RPMI7951 (cell line): ENCODE measurements at places on chromosomes 12 and 14. TPM values are rescaled to one million over a fixed set of nuclear protein-coding genes. Genes with fewer than 3 reads are reported as not detected.

The HELB gene
- total RNA-seq = 2.4 and 2.6 TPM in 2 replicates

The LYZ gene
- total RNA-seq = 0.10 and 0.72 TPM in 2 replicates

The NAV3 gene
- total RNA-seq = 16.3 and 21.5 TPM in 2 replicates

The MMP19 gene
- 4.2 and 4.4 TPM in 2 replicates for total RNA-seq

The NPFF gene
- total RNA-seq = not detected in 2 replicates

The MAP1LC3B2 gene
- total RNA-seq = 0.48 TPM in 1 of 2 replicates, not detected in the other

The MYO1H gene
- total RNA-seq = not detected in 2 replicates

The SDR9C7 gene
- total RNA-seq = not detected in 2 replicates

The GSG1 gene
- total RNA-seq = not detected in 2 replicates

DNA sequence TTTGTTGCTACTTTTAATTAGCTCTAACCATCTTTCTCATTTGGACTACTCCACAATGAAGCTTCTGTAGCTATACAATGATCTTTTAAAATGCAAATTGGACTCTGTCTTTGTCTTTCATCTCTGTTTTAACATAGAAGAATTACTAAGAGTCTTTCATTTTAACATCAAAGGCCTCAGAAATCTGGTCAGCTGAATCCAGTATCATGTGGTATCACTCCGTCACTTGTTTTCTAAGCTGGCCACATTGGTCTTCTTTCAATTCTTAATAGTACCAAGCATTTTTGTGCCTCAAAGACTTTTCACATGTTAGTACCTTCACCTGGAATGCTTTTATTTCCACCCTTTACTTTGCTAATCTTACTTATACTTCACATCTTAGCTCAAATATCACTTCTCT, 95.5 kb upstream of the SLC16A7 start:
- no peak for DNase-seq

DNA sequence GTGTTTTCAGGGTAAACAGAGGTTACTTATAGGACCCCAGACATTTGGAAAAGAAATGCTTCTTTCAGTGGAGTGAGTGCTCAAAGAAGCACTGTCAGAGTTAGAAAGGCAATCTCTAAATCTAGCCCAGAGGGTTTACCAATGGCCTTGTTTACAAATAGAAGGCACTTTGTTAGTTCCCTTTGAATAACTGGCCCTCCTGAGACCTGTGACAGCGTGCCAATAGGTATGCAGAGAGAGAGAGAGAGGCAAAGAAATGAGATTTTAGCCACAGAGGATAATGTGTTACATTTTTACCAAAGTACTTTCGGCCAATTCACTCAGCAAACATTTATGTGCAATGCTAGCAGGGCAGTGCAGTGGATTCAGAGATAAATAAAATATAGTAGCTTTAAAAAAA, 41.9 kb downstream of the TPH2 start:
- DNase-seq = no peak

DNA sequence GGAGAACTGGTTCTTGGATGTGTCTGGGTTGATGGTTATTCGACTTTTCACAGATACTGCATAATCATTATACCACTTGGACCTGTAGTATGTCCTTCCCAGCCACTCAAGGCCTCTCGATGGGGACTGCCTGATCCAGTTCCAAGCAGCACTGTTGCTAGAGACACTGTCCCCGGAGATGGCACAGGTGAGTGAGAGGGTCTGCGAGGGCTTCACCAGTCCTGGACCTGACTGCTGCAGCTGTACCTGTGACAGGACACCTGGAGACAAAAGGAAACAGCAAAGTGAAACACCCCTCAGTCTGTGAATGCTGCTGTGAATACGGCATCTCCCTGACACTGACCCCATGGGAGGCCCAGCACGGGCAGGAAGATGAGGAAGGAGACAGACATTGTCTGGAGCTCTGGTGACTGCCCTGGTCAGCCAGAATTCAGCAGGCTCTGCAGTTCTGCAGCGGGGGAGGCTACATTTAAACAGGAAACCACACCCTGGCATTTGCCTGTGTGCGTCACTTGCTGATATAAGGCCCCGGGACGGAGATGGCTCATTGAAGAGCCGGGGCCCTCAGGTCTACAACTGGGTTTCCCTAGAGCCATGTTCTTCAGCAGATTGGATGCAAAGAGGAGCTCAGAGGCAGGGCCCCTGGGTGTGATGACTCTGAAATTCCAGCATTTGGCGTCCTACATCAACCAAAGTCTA, 413.6 kb downstream of the TMEM121 start:
- DNase-seq = no peak

GRCh38 chr12:72077111-72077820, 138.6 kb downstream of the TPH2 start:
- no peak for DNase-seq

- no peak for DNase-seq
Measured at GRCh38 chr12:116878567-116879508, 2.4 kb downstream of the HRK start.

DNA sequence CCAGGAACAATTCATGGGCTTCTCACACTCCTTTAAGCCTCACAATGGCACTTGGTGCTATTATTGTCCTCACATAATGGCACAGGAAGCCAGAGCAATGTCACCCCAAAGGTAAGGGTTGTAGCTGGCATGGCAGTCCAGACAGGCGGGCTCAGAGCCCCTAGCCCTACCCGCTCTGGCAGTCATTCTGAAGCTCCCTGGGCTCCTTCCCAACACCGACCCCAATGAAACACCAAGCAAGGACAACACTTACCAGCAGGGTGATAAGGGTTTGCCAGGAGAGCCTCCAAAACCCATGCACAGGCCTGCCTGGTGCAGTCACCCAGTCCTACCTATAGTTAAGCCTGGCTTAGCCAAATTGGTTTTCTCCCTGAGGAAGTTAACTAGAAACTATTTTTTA, 30.8 kb downstream of the MAX start:
- DNase-seq = no peak

DNA sequence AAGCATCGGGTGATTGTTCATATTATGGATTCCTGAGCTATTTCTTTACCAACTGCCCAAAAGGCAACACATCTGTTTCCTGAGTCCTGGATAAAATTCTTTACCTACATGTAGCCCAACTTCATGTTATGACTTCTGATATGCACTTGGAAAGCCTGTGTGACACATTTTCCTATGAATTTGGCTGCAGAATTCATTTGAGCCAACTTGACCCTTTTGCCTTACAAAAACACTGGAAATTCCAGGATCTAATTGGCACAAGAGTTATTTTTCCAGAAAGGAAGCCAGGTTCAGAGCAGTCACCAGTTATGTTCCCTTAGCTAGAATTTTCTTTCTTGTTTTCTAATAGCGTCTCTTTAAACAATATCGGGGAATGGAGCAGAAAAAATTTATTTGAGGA, 202.5 kb upstream of the LRIG3 start:
- DNase-seq = no peak

DNA sequence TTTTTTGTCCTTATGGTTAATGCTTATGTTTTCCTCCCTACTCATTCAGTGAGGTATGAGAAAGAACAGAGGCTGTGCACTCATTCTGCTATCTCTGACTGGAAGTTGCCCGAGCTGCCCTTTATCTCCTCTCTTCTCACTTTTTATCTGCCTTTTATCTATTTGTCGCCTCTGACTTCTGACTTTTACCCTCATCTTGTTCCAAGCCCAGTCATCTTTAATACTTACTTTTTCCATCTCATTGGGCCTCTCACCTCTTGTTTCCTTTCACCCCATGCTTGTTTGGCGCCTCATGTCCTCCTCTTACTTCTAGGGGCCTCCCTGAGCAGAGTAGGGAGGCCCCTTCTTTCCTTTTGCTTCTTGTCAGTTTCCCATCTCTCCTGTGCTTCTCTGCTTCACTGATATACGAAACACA, 50.7 kb downstream of the DIP2B start:
- DNase-seq = no peak

DNA sequence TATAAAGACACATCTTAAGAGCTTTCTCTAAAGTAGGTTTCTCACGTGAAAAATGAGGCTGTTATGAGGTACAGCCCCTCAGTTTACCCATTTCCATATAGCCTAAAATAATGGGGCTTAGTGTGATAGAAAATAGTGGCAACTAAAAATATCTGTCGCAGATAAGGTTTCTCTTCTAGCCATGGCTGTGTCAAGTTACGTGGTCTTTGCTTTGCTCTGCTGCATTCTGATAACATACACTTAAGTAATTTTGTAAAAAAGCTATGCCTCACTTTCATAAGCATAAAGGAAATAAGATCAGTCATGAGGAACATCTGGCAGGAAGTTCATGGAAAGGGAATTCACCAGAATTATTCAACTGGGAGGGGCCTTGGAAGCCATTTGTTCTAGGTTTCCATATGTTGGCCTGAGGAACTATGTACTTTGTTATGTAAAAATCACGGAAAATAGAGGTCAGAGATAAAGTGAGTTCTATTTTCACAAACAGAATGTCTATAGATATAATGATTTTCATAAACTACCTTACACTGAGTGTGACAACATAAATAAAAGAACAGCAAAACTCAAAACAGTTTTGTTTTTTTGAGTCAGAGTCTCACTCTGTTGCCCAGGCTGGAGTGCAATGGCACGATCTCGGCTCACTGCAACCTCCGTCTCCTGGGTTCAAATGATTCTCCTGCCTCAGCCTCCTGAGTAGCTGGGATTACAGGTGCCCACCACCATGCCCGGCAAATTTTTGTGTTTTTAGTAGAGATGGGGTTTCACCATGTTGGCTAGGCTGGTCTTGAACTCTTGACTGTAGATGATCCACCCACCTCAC, 195.6 kb upstream of the KRR1 start:
- peak; percentile 86 for DNase-seq

- peak; percentile 56 for DNase-seq
Measured at GRCh38 chr12:57611108-57611826, at the start of gene ARHGEF25. ARHGEF25 (plus strand) TSS chr12:57611435; CDS start chr12:57611895, 460 bp downstream.

DNA sequence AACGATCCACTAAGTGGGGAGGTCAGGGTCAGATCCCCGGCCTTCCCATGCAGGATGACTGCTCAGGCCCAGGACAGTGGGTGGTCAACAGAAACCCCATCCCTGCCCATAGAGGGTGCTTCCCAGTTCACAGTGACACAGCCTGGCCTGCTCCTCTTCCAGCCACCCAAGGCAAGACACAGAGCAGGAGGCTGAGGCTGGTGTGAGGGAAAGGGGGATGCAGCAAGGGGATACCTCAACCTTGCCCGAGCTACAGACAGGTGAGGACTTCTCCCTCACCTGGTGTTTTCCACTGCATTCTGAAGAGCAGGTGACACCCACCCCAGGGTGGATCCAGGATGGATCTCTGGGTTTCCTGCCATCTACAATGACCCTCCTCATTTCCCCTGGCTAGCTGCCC, 106.7 kb downstream of the KIF26A start:
- DNase-seq = no peak

GRCh38 chr14:54629183-54629582, 62.3 kb downstream of the SAMD4A start:
- no peak for DNase-seq

- DNase-seq = no peak
Measured at GRCh38 chr12:22206111-22206728, 128.3 kb downstream of the ST8SIA1 start.

DNA sequence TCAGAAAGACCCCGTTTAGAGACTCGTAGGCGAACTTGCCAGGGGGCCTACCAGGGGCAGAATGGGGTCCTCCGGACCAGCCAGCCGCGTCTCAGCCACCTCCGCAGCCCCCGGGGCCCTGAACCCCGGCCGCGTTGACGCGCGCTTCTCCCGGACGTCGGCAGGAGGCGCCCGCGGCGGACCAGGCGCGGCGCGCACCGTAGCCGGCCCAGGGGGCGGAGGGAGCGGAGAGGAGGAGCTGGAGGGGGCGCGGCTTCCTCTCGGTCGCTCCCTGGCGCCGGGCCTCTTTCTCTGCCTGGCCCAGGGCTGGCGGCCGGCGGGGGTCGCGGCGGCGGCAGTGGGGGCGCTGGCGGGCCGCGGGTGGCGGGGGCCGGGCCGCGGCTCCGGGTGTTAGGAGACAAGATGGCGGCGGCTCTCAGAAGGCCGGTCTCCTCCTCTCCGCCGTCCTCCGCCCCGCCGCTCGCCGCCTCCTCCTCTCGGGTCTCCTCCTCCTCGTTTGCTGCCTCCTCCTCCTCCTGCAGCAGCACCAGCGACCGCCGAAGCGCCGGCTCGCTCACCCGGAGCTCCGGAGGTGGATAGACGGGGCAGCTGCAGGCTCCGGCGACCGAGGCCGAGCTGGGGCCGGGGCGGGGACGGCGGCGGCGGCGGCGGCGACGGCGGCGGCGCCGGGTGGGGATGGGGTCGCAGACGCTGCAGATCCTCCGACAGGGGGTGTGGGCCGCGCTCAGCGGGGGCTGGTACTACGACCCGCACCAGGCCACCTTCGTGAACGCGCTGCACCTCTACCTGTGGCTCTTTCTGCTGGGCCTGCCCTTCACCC, at the start of gene PCNX1:
Gene PCNX1 (plus strand): TSS at position 284 of the 820 bp plus-strand sequence. CDS start 392 bp downstream, at position 676.
- DNase-seq = peak; percentile 82

- peak; percentile 64 for DNase-seq
Measured at GRCh38 chr14:55373784-55374705, 37.6 kb downstream of the ATG14 start.

- no peak for DNase-seq
Measured at GRCh38 chr14:94844593-94845152, 74.8 kb upstream of the GSC start.

DNA sequence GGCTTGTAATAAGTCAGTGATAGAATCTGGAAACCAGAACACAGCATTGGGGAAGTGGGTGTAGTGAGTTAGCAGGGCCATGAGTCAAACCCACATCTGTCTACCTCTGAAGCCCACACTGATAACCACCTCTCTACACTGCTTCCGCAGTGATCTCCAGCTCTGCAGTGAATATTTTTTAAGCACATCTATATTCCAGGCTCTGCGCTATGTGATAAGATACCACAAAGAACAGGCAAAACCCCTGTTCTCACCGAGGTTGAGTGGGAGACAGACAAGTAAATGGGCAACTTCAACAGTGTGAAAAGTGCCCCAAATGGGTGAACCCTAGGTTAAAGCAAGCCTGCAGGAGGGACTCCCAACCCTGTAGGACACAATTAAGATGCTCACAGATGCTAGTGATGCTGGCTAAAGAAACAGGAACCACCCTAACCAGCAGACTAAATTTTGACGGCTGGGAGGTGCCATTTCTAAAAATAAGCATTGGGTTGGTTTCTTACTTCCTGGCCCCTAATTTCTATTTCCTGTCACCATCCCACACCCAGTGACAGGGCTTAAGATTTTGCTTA, 375.0 kb downstream of the DPF3 start:
- peak; percentile 38 for DNase-seq

GRCh38 chr12:46136249-46136648, 132.6 kb downstream of the SLC38A1 start:
- no peak for DNase-seq

DNA sequence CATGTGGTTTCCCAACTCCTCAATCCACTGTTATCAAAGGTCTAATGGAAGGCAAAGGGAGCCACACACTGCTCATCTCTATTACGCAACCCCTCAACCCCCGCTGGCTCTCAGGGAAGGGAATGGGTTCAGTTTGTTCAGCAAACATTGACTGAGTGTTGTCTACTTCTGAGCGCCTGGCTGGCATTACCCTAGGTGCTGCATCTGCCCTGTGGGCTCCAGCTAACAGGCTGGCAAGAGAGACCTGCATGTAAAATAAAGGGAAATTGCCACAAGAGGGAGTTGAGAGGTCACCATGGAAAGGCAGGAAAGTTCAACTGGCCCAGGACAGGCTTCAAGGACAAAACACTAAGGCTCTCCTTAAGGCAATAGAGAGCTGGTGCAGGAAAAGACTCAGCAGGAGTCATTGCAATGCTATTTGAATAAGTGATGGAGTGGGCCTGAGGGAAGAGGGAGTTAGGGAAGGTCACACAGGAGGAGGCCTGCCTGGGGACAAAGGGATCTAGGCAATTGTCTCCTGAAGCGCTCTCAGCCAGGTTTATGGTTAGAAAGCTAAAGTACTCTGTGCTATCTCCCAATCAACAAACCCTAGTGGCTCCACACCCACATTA, 5.5 kb upstream of the ZNF740 start:
- DNase-seq = peak; percentile 44
